ENCODE measurements at places on chromosomes 16 and 17.

GRCh38 chr16:19837984-19838707 is 46.5 kb downstream of the GPRC5B start:
- no peak for DNase-seq

- no peak for DNase-seq
These were observed 27.1 kb downstream of the ARSG start for GRCh38 chr17:68318103-68318991.

DNA sequence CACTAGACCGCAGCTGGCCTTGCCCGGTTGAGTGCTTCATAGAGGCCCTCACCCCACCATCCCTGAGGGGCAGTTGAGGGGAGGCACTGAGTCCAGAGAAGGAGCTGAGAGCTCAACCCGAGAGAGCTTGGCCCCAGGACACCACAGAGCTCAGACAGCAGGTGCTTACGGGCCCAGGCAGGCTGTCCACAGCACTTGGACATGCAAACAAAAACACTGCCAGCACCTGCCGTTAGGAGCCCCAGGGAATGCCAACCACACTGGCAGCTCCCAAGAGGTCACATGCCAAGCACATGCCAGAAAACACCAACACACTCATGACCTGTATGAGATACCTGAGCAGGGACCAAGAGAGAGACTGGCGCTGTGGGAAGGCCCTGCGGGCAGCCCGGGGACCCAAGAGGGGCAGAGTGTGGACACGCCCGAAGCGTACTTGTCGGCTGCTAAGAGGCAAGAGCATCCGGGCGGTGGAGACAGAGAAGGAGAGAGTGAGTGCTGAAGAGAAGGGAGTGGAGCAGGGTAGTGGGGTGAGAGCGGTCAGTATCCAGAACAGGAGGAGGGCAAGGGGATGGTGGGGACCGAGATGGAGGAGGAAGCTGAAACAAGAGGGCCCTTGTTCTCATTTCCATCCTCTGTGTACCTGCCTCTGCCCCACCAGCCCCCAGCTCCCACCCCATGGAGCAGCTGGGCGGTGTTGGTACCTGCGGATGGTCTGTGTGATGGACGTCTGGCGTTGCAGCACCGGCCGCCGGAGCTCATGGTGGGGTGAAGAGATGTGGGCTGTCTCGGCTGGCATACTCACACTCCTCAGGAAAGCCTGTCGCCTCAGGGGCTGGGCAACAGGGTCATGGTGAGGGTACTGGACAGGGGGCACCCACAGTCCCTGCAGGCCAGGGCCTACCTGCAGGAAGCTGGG is 8.2 kb downstream of the RHBDF1 start:
- DNase-seq = no peak

- no peak for DNase-seq
These were observed 16.9 kb downstream of the PRSS27 start for GRCh38 chr16:2702871-2703745.

- DNase-seq = no peak
These were observed 14.9 kb downstream of the SEC14L5 start for GRCh38 chr16:4972938-4973587.

DNA sequence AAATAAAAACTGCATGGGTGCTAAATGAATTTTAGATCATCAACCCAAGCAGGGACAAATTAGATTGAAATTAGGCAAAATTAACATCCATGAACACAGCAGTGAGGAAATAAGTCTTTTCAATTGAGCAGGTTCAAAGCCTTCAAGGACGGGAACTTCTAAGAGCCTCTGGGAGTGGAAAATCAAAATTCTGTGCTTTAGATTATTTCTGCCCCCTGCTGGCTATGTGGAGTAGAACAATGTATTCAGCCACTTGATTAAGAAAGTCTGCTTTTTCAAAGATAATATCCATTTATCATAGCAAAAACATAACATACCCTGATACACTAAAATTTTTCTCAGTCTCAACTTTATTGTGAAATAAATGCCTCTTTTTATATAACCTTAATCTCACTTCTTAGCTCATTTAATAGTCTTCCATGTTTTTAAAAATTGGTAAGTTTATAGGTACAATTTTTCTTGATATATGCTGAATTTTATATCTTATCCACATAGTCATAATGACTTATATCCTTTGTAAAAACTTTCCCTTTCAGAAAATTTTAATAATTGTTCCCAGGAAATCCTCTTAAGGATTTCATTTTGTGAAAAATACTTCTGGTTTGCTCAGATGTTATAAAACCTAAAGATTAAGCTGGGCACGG is 28.1 kb upstream of the NOL11 start:
- DNase-seq = peak; percentile 59

DNA sequence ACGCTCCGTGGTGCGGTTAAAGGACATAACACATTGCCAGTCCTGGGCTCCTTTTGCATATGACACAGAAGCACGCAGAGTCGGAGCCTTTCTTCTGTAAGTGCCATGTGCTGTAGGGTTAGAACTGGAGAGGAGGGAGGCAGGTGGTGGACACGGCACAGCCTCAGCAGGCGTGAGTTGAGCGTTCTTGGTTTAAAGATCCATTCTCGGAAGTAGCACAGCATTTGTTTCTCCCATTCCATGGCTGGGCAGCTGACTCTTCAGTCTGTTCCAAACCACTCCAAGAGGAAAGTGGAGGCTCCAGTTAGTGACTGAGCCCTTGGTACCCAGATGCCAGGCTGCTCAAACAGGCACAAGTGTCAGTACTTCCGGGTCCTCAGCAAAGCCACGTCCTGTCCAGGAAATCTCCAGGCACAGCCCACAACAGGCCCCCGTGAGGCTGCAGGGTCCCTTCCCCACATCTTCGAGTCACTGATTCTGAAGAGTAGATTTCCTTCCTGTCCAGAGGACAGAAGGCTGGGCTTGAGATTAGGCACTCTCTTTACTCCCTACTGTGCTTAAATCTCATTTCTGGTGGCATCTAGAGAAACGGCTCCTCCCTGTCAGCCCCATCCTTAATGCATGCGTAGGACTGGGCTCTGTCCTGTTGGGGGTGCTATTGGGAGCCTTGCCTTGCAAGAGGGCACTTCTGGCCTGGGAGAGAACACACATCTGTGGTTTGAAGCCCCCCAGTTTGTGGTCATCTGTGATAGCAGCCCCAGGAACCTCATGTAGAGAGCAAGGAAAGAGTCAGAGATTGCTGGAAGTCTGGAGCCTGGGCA is 39.6 kb upstream of the NAT9 start:
- no peak for DNase-seq

GRCh38 chr17:42472709-42473521 is 14.2 kb downstream of the ATP6V0A1 start:
- no peak for DNase-seq

GRCh38 chr17:79799538-79800324 is 2.9 kb upstream of the CBX8 start:
- DNase-seq = no peak

DNA sequence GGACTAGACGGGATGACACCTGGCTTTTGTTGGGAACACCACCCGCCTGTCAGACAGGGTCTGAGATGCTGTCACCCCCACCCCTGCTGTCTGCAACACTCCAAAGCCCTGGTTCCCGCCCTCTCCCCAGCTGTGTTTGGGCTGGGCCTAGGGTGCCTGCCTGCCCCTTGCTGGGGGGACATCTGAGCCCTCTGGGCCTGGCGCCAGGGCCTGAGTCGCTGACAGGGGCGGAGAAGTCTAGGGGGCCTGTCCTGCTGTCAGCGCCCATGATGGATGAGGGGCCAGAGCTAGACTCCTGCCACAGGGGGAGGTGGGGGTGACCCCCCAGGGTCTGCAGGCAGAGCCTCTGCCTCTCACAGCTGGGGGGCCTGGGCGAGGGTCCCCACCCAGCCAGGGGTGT is 7.6 kb upstream of the PKMYT1 start:
- DNase-seq = no peak

- DNase-seq = no peak
These were observed 94.2 kb downstream of the MAP2K4 start for GRCh38 chr17:12114686-12115418.

DNA sequence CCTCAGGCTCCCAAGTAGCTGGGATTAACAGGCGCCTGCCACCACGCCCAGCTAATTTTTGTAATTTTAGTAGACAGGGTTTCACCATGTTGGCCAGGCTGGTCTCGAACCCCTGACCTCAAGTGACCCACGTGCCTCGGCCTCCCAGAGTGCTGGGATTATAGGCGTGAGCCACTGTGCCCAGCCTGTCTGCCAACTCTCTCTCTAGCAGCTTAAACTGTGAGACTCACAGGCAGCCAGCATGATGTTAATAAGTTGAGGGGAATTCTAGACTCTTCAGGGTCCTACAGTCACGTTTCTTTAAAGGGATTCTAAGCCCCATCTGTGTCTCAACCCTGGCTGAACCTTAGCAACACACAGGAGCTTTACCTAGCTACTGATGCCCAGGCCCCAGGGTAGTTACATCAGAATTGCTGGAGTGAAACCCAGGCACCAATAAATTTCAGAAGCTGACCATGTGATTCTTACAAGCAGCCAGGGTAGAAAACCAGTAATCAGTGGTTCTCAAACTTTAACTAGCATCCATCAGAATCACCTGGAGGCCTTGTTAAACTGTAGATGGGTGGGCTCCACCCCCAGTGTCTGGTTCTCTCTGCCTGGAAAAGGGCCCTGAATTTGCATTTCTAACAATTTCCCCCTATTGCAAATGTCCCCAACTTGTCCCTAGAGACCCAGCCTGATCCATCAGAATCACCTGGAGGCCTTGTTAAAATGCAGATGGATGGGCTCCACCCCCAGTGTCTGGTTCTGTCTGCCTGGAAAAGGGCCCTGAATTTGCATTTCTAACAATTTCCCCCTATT is 30.7 kb downstream of the GPRC5B start:
- no peak for DNase-seq

GRCh38 chr17:1972487-1973160 is 52.5 kb downstream of the RTN4RL1 start:
- DNase-seq = no peak

DNA sequence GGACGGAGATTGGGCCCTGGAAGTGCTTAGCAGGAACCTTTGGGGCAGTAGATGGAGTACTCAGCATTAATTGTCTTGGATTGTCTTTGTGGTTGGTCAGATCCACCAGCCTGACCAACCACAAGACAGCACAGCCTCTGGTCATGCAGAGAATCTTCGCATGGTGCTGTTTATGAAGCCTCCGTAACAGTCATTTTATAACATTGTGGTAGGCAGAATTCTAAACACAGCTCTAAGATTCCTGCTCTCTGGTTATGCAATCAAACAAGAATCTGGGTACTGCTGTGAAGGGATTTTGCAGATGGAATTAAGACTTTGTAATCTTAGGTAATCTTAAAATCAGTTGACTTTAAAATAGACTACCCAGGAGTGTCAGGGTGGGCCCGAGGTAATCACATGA is 312.2 kb upstream of the GOT2 start:
- DNase-seq = no peak

DNA sequence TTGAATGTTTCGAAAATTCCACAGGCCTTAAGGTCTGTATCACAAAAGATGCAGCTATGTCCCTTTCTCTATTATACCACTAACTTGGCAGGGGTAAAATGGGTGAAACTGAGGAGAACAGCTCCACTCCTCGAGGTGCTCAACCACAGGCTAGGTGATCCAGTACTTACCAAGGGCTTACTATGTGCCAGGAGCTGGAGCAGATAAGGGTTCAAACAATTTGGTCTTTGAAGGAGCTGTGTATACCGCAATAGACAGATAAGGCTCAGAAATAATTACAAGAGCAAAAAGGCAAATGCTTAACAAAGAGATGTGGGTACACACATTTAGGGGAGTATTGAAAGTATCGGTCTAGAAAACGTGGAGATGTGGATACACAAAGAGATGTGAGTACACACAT is 1.5 kb downstream of the XPO6 start:
- DNase-seq = no peak

DNA sequence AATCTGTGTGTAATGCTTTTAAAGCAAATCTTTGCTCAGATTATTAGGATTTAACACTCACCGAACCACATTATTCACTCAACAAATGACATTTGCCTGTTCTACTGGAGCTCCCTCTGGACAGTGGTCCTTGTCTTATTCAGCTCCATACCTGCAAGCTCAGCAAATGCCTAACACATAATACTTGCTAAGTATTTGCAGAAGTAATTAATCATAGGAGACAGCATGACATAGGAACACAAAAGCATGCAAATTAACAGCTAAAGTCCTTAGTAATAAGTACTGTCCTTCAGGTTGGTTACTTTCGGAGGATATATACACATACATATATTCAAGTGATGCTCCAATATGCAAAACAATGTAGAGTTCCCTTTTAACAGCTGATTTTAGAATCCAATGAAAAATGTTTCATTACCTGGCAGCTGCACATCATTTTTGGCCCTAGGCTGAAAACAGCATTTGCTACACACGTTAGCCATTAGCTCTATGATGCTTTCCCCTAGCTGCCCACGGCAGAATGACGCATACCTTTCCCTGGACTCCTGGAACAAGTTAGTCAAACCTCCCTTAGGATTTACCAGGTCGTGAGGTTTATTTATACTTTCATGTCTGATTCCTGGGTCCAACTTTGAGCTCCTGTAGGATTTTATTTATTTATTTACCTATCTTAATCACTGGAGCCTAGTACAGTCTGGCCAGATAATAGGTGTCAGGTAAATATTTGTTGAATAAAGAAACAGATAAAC is 8.6 kb downstream of the BRD7 start:
- DNase-seq = no peak

- DNase-seq = no peak
These were observed 18.2 kb downstream of the ZCCHC14 start for GRCh38 chr16:87474566-87474996.

DNA sequence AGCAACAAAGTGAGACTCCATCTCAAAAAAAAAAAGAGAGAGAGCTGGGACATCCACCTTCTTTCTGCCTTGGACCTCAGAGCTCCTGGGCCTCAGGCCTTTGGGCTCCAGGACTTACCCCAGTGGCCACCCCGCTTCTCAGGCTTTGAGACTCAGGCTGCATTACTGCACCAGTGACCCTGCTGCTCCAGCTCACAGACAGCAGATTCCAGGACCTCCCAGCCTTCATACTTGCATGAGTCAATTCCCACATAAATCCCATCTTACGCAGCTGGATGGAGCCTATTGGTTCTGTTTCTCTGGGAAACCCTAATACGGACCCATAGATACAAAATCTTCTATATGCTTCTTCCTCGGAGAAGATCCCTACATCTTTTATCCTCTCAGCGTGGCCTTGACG is 2.1 kb upstream of the CEP295NL start:
- no peak for DNase-seq

- DNase-seq = no peak
These were observed 94.7 kb upstream of the TNRC6C start for GRCh38 chr17:77863814-77864161.
